ENCODE measurements at places on chromosomes 1 and 21.

DNA sequence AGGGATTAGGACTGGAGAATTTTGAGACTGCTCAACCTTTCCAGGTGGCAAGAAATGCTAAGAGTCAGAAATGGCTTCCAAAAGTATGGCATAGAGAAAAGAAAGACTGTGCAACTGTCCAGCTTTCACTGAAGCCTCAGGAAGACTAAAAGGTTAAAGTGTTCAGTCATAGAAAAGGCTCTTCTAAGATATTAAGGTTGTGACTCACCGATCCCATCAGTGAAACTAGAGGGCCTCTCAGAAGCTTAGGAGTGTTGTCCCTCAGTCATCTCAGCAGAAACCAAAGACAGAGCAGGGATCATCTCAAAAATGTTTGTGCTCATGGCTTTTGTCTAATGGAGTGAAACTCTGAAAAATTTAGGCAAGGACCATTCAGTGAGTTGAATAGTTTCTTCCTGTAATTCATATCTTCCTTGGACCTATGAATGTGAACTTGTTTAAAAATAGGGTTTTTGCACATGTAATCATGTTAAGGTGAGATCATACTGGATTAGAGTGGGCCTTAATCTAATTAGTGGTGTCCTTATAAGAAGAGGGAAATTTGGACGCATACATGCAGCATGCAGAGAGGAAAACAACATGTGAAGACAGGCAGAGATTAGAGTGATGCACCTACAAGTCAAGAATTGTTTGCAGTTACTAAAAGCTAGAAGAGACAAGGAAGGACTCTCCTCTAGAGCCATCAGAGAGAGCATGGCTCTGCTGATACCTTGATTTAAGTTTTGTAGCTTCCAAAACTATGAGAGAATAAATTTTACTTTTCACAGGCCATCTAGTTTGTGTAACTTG is 71.3 kb downstream of the RPE65 start:
- no peak for DNase-seq

DNA sequence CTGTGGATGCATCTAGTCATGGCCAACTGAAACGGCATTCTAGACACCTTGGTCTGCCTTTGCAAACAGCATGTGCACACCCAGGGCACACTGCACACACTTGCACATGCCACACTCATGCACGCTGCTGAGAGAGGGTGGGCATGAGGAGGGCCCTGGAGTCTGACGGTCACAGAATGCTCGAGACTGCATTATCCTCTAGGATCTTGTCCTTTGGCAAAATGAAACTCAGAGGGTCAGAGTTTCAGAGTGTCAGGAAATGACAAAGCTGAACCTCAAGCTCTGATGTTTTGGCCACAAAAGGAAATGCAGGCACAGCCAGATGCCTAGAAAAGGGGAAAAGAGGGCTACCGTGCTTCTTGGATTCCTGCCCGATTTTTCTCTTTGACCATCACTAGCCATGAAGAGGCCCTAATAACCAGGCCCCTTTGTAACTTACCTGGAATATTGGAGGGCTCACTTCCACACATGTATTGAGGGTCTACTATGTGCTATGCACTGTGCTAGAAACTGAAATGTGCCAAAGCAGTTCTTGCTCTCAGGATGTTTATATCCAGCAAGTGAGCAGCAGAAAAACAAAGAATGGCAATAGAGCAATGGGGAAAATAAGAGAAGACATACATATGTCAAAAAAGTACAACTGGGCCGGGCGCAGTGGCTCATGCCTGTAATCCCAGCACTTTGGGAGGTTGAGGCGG is 65.4 kb downstream of the TOMM20 start:
- DNase-seq = no peak

DNA sequence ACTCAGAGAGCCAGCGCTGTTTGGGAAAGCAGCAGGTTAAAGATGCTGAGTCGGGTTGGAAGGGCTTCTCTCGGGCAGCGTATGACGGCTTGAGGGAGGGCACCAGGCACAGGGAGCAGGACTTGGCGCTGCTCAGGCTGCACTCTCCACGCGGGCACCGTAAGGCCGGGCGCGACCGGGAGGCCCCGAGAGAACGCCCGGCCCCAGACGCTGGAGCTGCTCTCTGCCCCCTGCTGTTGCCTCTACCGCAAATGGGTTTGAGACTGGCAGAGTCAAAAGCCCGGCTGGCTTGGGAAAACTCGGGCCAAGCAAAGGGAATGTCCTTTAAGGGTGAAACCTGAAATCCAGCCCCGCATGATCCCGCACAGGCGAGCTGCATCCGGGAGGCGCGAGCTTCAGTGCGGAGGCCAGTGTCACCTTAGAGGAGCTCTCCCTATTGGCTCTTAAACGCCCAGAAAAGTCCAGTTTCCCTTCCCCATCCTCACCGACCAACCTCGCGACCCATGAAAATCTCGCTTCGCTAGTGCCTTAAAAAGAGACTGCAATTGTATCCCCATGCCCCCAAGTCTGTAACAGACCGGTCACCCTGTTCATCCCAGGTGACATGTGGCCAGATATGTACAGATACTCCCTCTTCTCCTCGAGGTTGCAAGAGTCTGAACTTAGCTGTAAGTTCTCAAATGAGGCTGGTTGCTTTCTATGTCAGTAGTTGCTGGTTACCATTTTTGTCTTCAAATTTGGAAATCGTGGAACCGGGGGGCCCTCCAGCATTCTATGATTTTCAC is 1.1 kb downstream of the PRRX1 start:
- DNase-seq = no peak

- DNase-seq = no peak
Observed at GRCh38 chr21:25898671-25899070, 163.9 kb downstream of the GABPA start.

- no peak for DNase-seq
Observed at GRCh38 chr1:17944646-17945045, 163.0 kb upstream of the IGSF21 start.

Measured in stimulated activated CD4-positive, alpha-beta T cell treated with anti-CD3 and anti-CD28 coated beads, Interleukin-1b, Interleukin-23, amount 100 ng/mL, for 48 hours (primary cell).